ENCODE measurements at places on chromosomes 4 and X.

DNA sequence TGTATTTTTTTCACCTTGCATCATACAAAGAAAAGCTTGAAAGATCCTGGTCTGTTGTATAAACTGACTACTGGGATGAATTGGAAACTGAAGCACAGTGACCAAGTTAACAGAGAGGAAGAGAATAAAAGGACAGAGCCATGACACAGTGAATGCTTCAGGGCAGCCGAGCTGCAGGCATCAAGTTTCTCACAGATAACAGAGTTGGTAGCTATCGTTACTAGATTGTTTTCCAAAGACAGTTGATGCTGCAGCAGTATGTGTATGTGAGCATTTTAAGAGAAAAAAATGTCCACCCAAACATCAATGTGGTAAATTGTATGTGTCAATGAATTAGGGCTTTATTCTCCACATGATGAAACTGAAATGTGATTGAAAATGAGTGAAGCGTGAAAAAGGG lies 1032.7 kb downstream of the ADGRL3 start:
- no peak for DNase-seq

DNA sequence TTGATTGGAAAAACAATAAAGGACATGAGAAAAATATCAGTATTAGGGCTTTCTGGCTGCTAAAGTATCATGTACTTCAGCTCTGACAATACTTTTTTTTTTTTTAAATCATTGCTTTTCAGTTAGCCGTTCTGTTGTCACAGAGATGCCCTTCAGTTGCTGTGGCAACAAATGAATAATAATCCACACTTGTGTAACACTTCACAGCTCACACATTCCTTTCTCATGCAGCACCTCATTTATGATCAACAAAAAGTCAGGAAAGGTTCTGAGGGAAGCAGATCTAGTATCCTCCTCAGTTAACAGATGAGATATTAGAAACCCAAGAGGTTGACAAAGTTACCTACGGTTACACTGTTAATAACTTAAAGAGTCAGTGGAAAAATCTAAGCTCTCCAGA lies 444.2 kb upstream of the SLIT2 start:
- no peak for DNase-seq

GRCh38 chr4:104294811-104295210 lies 199.9 kb downstream of the CXXC4 start:
- no peak for DNase-seq

DNA sequence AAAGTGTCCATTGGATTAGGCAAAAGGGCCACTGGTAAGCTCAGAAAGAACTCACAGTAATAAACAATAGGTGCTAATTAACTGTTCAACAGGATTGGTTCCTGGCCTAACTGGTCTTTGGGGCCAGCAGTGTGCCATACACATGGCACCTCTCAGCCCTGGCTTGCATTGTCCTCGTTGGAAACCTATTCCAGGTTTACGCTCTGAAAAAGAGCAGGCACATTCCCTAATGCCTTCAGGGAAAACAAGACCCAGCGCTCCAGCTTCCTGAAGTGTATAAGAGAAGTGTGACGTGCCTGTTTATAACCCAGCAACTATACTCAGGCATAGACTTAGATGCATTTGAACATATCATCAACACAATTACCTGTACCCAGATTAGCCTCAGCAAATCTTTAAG lies 51.9 kb upstream of the RBM47 start:
- no peak for DNase-seq

- no peak for DNase-seq
These were observed 144.5 kb downstream of the SMIM20 start for GRCh38 chr4:26058537-26058936.

DNA sequence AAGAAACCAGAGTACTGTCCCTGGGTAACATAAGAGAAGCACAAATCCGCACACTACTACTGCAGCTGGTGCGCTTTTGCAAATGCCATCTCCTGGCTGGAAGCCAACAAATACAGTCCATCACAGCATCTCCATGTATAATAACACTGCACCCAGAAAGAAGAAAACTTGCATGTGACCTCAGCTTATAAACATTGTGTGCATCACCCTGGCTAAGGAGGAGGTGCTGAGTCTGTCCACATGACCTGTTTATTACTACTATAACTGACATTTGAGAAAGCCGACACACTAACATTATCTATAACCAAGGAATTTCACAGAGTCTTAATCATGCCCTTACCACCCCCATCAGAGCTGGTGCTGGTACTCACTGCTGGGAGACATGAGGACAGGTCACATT lies 516.8 kb downstream of the CFAP47 start:
- DNase-seq, result no peak

GRCh38 chrX:140343226-140343868 lies 161.5 kb downstream of the SOX3 start:
- no peak for DNase-seq

GRCh38 chr4:54802336-54802735 lies 144.6 kb downstream of the KIT start:
- no peak for DNase-seq

DNA sequence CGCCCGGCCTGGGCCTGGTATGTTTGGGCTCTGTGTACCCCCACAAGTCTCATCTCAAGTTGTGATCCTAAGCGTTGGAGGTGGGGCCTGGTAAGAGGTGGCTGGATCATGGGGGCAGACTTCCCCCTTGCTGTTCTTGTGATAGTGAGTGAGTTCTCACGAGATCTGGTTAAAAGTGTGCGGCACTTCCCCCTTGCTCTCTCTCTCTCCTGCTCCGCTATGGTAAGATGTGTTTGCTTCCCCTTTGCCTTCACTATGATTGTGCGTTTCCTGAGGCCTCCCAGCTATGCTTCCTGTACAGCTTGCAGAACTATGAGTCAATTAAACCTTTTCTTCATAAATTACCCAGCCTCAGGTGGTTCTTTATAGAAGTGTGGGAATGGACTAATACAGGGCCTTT lies 53.0 kb downstream of the CHST7 start:
- no peak for DNase-seq

- DNase-seq, result no peak
These were observed 177.3 kb upstream of the ETNPPL start for GRCh38 chr4:108940149-108940548.

DNA sequence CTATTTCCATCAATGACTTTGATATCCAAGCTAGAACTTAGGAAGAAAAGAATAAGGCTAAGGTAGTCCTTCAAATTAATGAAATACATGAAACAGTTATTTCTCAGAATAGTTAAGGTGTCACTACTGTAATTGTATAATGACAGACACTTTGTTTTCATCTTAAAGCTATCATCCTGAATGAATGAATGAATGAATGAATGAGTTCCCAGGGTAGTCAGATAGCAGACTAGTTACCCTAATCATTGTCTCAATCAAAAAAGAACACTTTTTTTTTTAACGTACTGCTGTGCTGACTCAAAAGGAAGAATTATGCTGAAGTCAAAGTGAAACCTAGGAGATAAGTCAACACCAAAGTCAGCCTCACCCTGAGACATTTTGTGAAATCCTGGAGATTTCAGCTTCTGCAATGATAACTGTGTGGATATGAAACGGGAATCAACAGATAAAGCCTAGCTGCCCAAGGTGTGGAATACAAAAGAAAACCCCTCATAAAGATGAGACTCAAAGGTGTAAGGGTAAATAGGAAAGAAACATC lies 68.3 kb upstream of the CNKSR2 start:
- DNase-seq, result no peak

DNA sequence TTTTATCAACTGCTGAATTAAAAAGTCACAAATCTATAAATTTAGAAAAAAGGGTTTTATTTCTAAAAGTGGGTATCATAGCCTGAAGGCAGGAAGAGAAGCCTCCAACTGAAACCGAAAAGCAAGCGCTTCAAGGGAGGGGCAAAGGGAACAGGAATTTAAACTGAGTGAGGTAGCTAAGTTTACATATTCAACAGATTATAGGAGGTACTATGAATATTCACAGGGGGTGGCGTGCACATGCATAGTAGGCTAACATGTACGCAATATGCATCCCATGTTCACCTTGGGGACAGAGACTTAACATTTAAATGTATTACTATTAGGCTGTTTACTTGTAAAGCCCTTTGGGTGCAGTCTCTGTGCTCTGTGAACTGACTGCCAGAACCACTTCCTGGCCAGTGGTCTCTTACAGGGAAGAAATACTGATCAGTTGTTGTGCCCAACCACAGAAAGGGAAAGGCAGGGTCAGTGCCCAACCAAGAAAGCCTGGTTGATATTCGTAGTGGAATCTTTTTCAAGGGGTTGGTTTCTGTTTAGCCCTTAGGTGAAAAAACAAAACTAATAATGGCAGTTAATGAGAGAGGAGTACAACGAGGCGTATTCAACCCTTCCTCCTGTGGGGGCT lies 168.7 kb upstream of the GALNTL6 start:
- DNase-seq, result no peak

GRCh38 chr4:57854748-57855147 lies 744.6 kb upstream of the IGFBP7 start:
- DNase-seq, result no peak

DNA sequence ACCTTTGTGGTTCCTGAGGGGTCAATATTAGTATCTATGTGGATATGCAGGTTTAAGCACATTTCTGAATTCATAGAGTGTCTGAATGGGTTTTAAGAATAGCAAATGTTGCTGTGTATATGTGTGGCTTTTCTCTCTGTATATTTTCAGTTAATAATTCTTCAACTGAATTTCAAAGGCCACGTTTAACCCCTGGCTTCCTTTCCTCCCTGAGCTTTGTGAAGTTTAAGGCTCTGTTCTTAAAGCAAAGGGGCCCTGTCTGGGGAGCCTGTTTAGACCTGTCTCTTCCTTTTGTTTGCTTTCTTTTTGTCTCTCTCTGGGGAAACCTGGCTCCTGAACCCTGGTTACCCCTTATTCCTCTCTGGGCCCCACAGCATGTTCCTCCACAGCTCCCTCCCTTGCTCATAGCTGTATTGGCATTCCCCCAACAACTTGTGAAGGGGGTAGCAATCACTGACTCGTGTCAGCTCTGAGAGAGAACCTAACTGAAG lies 139.1 kb downstream of the COL4A6 start:
- peak; percentile 4 for DNase-seq

All from nephron progenitor cell (in vitro differentiated cells).